Stimulated activated CD8-positive, alpha-beta memory T cell treated with anti-CD3 and anti-CD28 coated beads, Interleukin-15, amount 100 ng/mL, for 24 hours (primary cell): ENCODE measurements at places on chromosomes 7 and 10.

- DNase-seq: no peak
Measured at GRCh38 chr10:97563337-97563736, 9.2 kb upstream of the ANKRD2 start.

DNA sequence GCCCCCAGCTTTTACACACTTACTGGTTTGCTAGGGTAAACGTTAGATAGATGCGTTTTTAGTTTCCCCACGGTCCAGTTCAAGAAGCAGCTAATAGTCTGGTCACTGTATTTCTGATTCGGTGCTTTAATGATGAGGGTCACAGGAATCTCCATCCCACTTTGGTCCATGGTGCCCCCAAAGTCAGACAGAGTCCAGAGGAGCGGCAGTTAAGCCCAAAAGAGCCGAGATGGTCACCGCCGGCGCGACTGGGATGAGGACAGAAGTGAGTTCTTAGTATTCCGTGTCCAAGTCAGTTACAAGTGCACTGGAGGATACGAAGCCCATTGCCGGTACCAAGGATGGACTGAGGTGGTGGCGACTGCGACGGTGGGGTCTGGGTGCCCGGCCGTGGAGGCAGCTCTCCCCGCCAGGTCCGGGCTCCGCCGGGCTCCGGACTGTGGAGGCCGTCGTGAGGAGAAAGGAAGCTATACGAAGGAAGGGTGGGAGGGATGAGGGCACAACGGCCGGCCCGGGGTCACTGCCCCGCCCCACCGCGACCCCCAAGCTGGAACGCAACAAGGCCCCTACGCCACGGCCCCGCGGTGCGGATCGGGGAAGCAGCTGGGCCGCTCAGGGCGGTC lies 663 bp downstream of the HERPUD2 start:
- DNase-seq: no peak

- no peak for DNase-seq
Measured at GRCh38 chr7:66826649-66827048, 86.1 kb downstream of the RABGEF1 start.

DNA sequence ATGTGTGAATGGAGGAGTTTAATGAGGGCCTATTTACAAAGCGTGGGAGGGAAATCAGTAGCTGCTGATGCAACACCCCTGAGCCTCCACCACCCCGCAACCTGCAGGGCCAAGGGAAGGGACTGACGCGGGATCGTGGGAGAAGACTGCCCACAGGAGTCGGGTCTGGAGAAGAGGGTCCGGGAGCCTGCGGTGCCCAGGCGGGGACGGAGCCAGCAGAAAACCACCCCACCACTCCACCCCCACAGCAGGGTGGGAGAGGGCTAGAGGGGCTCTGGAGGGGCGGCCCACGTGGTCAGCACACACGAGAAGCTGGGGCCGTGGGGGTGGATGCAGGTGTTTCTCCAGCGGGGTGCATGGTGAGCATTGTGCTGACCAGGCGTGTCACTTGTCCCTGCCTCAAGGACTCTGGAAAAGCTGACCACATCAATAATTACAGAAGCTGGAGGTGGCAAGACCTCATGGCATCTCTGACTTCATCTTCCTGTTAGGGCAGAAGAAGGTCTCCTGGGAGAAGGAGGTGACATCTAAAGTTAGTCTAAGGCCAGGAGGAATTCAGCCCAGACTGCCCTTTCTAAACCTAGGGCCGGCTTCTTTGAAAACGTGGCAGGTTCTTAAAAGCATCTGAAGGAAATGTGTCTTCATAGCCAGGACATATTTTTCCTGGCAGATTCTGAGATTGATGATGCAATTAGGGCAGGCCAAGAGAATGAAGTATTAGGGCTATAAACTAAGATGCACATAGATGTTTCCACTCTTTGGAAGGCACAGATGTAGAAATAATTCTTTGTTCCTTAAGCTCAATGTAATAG lies 150.9 kb downstream of the RGS10 start:
- DNase-seq: no peak

DNA sequence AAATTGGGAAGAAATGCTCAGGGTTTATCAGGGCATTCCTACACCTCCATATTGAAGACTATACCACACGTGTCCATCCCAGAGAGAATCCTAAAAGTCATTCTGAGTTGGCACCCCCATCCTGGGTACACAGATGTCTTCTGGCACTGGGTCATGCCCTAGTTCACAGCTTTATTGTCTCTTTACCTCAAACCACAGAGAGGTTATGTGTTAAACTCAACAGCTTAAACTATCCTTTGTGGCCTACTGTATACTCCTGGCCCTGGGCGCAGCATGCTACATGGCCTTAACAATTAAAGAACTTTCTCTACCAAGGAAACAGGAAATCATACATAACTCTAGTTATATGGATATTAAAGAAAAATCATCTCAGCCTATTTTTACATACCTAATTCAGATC lies 115.6 kb upstream of the SEM1 start:
- DNase-seq: no peak

- no peak for DNase-seq
Measured at GRCh38 chr10:80737209-80737608, 199.5 kb downstream of the SH2D4B start.

DNA sequence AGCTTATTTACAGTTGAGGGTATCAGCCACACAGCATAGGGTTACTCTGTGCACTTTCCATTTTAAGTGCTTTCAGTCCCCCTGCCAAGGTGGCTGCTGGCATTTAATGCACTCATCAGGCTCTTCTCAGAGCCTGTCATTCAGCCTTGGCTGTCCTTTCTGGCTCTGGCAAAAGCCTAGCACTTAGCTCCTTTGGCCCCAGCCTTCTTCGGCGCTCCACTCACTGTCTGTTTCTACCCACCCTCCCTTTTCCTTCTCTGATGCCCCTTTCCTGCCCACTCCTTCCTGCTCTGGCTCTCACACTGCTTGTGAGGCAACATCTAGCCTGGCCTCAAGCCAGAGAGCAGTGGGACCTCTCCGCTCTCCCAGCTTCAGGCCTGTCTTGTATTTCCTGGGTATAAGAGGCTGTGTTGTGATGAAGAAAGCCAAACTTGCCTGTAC lies 60.2 kb downstream of the WIPF3 start:
- no peak for DNase-seq

- DNase-seq: no peak
Measured at GRCh38 chr7:12107841-12108254, 103.2 kb upstream of the TMEM106B start.

DNA sequence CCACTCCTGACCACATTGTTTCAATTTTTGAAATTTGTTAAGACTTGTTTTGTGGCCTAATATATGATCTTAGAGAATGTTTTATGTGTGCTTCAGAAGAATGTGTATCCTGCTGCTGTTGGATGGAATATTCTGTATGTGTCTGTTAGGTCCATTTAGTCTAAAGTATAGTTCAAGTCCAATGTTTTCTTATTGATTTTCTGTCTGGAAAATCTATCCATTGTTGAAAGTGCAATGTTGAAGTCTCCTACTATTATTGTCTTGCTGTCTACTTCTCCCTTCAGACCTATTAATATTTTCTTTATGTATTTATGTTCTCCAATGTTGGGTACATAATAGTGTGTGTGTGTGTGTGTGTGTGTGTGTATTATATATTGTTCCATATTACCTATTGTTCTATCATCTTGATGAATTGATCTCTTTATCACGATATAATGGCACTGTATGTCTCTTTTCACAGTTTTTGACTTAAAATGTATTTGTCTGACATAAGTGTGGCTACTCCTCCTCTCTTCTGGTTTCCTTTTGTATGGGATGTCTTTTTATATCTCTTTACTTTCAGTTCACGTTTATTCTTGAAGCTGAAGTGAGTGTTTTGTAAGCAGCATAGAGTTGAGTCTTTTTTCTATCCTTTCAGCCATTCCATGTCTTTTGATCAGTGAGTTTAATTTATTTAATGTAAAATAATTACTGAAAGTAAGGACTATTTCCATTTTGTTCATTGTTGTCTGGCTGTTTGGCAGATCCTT lies 61.3 kb downstream of the AKR1D1 start:
- no peak for DNase-seq

DNA sequence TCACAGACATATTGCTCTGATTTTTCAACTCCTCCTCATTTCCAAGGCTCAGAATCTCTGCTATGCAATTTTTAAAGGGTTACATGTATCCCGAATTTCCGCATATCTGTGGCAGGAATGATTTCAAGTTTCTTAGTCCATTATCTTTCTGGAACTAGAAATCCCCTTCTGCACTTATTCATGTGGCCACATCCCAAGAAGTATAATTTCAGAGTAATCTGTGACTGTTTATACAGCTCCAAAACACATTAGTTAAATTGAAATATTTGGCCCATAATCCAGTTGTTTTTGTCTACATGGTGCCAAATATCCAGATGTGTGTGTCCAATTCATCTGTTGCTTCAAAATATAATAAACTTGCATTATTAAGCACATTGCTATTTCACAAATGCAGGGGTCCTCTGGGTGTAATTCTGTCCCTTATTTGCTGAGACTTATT lies 271.2 kb downstream of the ARHGAP12 start:
- no peak for DNase-seq

DNA sequence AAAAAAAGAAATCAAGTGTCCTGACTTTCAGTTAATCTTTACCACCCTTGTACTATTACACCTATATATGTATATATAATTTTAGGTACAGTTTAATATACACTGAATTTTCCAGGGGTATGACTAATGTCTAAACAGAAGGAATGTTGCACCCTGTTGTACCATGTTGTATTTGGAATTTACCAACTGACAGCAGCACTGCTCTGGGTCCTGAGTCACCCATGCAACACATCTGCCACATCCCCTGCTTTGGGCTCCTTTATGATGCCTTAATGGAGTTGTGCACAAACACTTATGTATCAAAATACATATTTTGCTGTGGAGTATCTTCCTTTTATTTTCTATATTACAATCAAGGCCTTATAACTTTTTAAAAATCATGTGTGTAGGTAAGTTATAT lies 21.2 kb downstream of the YAE1 start:
- no peak for DNase-seq

DNA sequence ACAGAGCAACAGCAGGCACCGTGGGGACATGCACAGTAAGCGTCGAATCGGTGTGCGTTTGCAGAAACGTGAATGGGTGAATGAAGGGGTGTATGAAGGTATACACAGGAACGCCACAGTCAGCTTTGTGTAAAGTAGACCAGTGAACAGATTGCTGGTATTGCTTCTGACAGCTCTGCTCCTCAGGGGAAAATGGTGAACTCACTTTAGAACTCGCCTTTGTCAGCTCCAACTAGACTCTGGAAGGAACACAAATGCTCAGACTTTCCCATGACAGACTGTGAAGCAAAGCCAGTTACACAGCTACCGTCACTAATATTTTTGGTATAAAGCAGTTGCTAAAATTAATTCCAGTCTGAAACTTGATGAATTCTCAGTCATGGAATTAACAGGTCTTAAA lies 78.9 kb downstream of the CUX1 start:
- no peak for DNase-seq

GRCh38 chr10:72277340-72277995 lies 3.7 kb downstream of the DDIT4 start:
- DNase-seq: no peak

GRCh38 chr7:128871050-128871449 lies 8.4 kb downstream of the ATP6V1F start:
- no peak for DNase-seq

DNA sequence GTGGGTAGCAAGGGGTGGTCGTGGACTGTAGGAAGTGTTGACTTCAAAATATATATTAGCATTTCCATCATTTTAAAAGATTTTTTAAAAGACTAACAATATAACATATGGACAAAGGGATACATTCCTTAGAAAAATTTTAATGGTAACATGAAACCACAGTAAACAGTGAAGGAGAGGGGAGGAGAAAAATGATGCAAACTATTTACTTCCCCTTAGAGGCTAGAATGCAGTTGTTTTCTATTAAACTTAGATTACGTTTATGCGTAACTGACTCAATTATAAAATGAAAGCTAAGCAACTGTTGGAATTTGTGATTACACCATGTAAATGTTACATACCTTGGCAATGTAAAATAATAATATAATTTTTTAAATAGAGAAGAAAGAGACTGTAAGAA lies 41.3 kb downstream of the CALD1 start:
- DNase-seq: no peak

DNA sequence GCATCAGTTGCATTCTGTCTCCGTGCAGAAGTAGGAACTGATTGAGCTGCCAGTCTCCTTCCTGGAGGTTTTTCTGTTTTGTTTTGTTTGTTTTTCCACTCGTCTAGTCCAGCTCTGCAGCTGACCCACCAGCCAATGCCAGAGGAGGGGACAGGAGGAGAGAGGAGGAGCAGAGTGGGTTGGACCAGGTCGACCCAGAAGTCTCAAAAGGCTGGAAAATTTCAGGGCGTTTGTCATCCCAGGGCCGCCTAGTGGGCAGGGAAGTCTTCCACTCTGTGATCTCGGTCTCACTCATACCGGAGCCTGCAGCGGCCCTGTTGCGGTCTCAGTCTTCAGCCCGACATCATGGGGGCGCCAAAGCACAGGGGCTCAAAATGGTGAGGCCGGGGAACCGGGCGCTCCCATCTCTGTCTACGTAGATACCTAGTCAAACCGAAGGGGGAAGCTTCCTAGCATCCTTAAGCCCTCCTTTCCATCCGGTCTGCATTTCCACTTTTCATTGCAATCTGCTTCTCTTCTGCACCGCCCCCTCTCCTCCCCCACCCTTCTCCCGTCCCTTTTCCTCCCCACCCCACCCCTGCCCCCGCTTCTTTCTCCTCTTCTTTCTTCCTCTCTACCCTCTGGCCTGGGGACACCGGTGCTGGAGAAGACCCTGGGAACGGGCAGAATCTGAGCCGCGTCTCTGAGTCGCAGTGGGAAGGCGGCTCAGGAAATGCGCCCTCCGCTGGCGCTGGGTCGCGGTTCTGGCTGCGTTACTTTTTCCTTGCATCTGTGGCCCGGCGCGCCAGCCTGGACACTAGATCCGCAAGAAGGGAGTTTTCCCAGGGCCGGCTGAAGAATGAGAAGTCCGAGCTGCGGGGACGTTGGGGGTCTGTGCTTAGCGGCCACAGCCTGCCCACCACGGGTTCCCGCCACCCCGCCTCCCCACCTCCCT lies 16.2 kb upstream of the PAX2 start:
- no peak for DNase-seq

DNA sequence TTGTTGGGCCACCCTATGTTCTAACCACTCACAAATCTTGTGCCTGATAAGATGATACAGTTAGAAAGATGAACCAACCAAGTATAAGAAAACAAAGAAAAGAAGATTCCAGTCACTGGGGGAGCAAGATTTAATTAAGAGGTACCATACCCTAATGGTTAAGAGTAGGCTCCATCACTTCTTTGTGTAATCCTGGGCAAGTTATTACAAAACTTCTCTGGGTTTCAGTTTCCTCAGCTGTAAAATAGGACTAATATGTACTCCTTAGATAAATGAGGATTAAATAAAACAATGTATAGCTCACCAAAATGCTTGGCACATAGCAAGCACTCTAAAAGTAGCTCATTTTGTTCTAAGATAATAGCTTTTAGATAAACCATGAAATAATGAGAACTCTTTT lies 58.5 kb downstream of the ATAD1 start:
- DNase-seq: no peak
